ENCODE measurements at places on chromosomes 12 and 14.

DNA sequence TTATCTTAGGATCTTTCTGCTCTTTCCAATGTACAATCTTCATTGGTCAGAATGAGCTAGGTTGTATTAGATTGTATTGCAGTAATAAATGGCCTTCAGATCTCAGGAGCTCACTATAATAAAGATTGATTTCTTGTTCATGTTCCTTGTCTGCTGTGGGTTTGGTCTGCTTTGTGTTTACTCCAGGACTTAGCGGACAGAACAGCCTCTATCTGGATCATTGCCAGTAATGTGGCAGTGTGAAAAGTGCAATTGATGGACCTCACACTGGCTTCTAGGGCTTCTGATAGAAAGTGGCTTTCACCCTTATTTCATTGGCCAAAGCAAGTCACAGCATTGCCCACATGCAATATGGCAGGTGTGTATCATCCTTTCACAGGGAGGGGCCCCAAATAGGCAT is 81.2 kb downstream of the BTG1 start:
- no peak for DNase-seq

DNA sequence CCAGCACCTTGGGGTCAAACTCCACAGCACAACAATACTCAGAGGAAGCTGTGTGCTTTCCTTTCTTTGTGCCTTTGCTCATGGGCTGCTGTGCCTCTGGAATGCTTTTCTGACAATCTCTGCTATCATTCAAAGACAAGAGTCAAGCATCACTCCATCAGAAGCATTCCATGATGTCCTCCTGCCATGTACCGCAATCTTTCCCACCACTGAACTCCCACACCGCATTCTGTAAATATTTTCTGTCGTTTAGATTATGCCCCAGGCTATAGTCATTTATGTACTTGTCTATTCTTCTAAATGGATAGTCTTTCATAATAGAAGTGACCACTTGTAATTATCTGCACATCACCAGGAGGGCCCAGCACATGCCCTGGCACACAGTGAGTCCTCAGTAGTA is 327.8 kb downstream of the PDZRN4 start:
- DNase-seq, result peak; percentile 21

GRCh38 chr12:32583534-32583933 is 95.6 kb upstream of the DNM1L start:
- DNase-seq, result peak; percentile 54

DNA sequence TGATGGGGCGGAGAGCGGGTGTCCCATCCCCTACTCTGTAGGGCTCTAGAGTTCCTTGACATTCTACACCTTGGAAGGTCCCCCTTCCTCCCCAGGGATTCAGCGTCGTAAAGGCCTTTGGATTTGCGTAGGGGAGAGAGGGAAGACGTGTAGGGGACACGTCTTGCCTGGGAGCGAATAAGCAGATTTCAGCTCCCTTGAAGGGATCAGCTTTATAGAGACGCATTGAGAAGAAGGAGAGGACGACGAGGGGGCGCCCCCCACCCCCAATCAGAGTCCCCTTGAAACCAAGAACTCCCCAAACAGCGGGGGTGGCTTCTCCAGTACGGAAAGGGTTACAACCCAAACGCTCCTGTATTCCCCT is 324 bp downstream of the CALCOCO1 start:
- DNase-seq, result peak; percentile 34

- DNase-seq, result no peak
Observed at GRCh38 chr12:125954362-125954761, 889.1 kb downstream of the AACS start.

DNA sequence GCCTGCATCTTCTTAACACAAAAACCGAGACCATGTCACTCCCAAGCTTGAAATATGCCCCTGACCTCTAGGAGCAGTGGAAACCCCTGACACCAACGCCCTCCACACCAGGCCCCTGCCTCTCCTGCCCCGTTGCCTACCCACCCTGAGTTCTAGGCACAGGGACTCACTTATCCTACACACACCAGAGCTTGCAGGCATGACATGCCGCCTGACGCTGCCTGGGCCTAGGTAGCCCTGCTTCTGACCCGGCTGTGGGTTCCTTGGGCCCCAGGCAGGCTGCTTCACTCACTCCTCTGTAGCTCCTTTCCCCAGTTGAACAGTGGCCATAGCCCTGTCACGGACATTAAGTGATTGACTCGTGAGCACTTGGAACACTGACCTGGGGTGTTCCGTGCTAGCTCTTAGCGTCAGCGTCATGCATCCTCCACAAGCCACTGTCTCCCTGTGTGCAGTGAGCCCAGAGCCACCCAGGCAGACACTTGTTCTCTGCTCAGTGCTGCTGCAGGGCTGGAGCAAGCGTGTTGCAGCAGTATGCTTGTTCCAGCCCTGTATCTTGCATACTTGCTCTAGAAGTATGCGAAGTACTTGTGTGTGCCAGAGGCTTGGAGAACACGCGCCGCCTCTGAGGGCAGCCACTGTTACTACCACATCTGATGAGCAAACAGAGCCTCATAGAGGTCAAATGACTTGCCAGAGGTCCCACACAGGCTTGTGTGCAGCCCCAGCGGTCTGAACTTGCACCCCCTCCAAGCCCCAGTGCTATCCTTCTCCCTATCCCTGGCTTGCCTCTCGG is 15.6 kb downstream of the OTUB2 start:
- DNase-seq, result peak; percentile 85

- DNase-seq, result no peak
Observed at GRCh38 chr12:63396135-63396534, 245.1 kb upstream of the AVPR1A start.

GRCh38 chr12:4330203-4330602 is 9.2 kb downstream of the TIGAR start:
- DNase-seq, result no peak

GRCh38 chr14:23829736-23830471 is 123.7 kb upstream of the DHRS4 start:
- DNase-seq, result peak; percentile 95

DNA sequence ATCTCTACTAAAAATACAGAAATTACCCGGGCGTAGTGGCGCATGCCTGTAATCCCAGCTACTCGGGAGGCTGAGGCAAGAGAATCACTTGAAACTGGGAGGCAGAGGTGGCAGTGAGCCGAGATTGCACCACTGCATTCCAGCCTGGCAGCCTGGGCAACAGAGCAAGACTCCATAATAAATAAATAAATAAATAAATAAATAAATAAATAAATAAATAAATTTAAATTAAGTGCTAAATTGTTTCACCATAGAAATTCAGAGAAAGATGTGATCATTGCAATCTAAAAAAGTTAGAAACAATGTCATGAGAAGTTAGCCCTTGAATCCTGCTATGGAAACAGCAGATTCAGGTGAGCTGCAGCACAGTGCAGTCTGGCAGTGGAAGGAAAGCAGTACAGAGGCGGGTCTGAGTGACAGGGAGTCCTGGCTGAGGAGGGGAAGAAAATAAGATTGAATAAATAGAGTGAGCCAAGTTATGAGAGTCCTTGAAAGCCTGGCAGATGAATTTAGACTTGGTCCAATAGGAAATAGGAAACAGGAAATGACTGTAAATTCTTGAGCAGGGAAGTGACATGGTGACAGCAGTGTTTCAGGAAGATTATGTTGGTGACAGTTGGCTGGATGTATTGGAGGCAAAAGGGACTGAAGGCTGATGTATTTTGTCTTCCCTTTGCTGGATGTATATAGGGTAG is 241.5 kb downstream of the GXYLT1 start:
- DNase-seq, result no peak

- no peak for DNase-seq
Observed at GRCh38 chr12:30732954-30733637, 21.7 kb downstream of the CAPRIN2 start.

DNA sequence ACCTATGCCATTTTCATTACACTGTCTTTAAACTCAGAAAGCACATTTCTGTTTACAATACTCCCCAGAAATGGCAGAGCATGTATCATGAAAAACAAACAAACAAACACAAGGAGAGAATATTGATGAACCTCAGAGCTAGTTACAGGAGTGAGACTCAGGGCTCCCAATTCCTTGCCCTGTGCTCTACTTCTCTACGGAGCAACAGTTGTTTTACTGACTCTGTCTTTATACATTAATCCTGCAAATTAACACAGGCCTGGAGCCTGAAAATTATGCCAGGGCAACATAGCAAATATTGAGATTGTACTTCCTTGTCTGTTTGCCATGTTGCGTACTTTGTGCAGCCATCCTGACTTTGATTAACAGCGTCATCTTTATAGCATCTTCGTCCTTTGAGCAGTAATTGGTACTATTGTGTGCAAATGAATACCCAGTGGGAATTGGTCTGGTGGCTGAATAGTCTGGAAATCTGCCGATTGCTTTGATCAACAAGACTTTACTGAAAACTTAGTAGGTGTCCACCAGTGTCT is 15.2 kb upstream of the AKAP6 start:
- no peak for DNase-seq

- DNase-seq, result no peak
Observed at GRCh38 chr12:14654842-14655241, 41.6 kb downstream of the GUCY2C start.

GRCh38 chr12:27528788-27529187 is 4.8 kb downstream of the PPFIBP1 start:
- peak; percentile 35 for DNase-seq

DNA sequence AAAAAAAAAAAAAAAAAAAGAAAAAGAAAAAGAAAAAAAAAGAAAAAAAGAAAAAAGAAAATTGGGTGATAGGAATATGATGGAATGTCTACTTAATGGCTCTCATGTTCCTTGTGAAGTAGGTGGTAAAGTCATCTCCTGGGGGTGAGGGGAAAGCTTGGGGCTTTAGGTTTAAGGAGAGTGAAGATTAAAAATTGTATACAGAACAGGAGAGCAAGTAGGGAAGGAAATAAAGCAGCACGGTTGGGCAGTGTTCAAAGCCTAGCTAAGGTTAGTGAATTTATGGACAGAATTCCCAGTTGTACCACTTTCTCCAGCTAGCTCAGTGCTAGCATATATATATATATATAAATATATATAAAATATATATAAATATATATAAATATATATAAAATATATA is 40.0 kb upstream of the SLC2A13 start:
- no peak for DNase-seq

GRCh38 chr12:46489951-46490388 is 117.4 kb upstream of the SLC38A2 start:
- no peak for DNase-seq

DNA sequence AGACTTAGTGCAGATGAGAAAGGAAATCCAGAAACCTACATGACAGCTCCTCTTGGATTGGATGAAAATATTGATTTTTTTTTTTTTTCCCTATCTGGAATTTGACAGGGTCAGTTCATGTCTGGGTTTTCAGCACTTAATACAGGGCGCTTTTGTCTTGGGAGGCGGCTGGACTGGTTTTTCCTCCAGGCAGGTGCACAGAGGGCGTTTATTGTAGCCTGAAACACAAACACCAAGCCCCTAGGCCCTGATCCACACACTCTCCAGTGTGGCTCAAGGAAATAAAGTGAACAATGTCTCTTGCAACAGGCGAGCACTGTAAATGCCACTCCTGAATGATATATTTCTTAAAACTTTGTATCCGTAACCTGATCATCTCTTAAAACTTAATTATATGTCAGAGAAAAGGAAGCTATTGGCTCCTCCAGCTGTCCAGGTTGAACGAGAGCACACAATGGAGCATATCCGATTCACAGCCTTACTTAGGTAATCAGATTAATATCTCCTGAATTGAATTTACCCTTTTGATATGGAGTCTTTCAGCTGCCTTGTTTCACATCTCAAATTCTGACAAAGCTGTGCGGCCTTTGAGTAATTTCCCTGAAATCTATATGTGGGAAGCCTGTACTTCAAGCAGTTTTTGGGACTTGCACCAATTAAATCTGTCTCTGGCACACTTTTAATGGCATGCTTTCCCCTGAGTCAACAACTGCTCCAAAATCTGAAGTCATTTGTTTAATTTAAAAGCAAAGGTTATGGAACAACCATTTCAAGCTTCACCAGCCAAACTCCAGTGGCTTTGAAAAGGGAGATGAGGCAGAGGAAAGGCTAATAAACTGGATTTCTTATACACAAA is 485.7 kb downstream of the ZFP36L1 start:
- peak; percentile 57 for DNase-seq

- peak; percentile 35 for DNase-seq
Observed at GRCh38 chr12:126681676-126682075, 1585.3 kb upstream of the TMEM132C start.

DNA sequence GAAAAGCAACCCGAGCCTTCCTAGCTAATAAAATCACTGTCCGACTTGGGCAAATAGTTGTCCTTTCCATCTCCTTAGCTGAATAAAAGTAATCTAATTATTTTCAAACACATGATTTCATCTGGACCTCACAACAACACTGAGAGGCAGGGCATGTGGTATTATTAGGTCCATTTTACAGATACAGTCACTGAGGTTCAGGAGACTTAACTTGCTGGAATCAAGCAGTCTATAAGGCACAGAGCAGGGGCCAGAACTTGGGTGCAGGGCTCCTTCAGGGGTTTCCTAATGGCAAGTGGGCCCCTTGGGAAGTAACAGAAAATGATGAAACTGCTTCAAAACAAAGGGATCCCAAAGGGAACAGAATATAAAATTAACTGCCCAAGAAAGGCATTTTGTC is 15.5 kb downstream of the PLXNC1 start:
- DNase-seq, result no peak

DNA sequence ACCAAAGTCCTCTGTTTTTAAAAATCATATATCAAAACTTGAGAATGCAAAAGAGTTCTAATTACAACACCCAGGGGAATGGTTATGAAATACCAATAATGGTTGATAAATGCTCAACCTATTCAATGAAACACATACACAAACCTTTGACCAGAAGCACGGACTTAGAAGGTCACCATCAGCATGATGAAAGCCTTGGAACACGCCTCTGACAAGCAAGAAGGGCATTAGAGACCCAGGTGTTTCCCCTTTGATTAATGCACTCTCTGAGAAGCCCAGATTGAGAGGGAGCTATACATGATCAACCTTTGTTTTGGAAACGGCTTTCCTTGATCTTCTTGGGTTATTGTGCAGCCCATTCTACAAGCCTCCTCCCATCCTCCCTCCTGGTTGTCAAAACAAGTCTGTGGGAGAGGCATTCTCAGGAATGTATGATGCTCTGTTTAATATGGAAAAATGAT is 69.0 kb downstream of the ZFP36L1 start:
- no peak for DNase-seq

DNA sequence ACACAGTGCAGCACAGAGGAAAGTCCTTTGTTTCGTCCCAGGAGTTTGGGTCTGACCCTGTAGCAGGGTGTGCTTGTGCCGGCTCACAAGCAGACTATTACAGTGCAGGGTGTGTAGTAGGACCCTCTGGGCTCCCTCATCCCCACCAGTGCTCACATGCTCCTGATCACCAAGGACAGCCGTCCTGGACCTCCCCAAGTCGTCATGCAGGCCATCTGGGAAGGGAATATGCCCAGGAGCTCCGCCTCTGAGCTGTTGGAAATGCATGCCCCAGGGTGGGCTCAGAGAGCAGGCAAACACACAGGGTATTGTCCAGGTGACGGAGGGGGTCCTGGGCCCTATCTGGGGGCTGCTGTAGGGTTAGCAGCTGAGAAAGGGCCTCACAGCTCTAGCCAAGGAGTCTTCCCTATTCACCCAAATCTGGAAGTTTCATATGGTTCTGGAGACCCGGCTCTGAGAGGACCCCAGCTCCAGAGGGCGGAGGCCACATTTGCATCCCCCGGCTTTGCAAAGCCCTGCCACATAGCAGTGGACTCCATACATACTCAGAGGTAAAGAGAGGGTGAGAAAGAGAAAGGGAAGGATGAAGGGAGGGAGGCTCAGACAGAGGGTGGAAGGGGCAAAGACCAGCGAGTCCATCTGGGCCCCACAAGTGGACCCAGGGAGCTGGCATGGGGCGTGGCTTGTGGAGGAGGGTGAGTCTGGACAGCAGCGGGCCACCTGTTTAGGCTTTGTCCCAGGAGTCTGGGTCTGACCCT is 53.5 kb upstream of the PPP2R5C start:
- no peak for DNase-seq

- DNase-seq, result no peak
Observed at GRCh38 chr14:100715332-100715731, 11.4 kb upstream of the DLK1 start.
